ENCODE measurements at places on chromosomes 3 and 15.

DNA sequence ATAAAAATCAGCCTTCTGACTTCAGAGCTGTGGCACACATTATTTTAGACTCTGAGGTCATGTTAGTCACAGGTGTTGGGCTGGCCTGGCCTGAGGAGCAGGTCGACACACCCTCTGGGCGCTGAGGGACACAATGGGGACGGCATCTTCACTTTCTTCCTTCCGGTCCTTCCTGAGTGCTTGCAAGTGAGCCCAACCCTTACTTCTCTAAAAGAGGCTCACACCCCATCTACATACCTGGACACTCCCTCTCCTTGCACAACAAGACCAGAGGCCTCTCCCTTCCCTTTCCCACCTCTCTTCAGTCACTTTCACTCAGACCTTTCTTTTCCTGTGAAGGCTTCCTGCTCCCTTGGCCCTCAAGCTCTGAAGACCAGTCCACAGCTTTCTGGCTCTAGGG, 85.4 kb downstream of the XXYLT1 start:
- no peak for DNase-seq

DNA sequence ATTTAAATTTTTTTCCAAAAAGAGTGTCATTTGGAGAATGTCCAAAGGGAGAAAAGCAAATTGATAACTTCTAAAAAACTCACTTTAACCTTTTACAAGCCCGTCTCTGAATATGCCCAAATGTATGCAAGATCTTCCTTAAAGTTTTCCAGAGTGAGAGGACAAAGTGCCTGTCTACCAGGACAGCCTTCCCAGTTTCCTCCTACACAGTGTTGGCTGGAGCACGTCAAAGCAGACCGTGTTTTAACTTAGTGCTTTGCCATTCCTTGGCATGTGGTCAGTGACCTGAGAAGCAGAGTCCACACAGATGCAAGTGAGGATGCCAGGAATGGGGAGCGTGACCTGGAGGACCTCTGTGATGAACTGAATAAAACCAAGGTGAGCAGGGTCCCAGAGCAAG, 245.7 kb downstream of the FAM43A start:
- DNase-seq, result no peak

DNA sequence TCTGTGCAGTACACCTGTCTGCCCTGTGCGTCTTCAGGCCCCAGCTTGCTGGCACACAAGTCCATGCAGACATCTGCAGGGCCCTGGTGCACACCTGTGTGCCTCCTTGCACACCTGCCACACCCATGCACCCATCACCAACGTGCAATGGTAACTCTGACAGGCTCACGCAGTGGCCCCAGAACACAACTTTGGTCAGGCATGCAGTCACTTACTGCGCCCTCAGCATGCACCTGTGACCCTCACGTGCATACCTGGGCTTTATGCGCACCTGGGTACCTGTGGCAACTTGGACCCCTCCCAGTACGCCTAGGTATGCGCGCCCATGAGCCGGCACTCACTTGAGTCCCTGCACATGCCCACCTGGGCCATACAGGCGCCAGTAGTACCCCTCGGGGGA, 1.7 kb downstream of the PLXND1 start:
- DNase-seq, result no peak

DNA sequence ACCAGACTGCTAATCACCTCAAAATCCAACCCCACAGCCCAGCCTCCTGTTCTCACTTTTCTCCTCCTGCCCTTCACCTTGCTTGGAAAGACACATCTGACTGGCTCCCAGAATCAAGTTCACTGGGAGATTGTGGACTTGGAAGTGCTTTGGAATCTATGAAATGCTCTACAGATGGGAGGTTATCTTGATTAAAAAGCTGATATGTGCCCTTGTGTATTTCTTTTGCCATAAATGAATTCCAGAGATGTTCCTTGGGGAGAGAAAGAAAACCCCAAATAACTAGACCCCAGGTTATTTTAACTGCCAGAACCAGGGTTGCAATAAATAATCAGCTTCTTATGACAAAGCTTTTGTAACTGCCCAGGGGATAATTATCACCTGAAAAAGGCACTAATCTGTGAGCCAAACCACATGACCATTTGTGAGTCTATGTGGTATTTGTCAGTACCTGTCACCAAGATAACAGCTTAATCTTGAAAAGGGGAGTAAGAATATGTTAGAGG, 21.7 kb upstream of the ARHGEF3 start:
- DNase-seq, result no peak

GRCh38 chr15:93477188-93477587, 388.2 kb upstream of the RGMA start:
- DNase-seq, result no peak

GRCh38 chr15:34900748-34901147, 68.8 kb downstream of the AQR start:
- no peak for DNase-seq

GRCh38 chr15:39644136-39644535, 63.3 kb downstream of the THBS1 start:
- no peak for DNase-seq

Measured in fibroblast of skin of back (primary cell).